ENCODE measurements at places on chromosomes 1 and 21.

GRCh38 chr1:192802406-192802805, 6.4 kb upstream of the RGS2 start:
- DNase-seq = no peak

- no peak for DNase-seq
These were observed 2.9 kb downstream of the LAMC1 start for GRCh38 chr1:183025782-183026774.

DNA sequence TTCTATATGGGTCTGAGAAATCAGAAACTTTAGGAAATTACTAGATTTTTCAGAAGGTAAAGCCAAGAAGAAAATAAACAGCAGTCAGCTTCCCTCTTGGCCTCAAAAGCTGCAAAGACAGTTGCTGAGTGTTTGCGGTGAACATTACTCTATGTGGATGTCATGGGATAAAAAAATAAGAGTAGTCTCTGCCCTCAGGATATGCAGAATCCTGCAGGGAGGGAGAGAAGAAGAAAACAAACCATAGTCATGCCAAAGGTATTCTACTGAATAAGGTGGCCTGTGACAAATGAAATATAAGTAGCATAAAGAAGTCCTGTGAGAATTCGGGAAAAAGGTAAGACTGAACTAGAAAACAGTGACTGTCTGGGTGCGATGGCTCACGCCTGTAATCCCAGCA, 19.0 kb downstream of the YARS1 start:
- no peak for DNase-seq

GRCh38 chr1:61776091-61776490, 33.8 kb downstream of the PATJ start:
- DNase-seq = no peak

DNA sequence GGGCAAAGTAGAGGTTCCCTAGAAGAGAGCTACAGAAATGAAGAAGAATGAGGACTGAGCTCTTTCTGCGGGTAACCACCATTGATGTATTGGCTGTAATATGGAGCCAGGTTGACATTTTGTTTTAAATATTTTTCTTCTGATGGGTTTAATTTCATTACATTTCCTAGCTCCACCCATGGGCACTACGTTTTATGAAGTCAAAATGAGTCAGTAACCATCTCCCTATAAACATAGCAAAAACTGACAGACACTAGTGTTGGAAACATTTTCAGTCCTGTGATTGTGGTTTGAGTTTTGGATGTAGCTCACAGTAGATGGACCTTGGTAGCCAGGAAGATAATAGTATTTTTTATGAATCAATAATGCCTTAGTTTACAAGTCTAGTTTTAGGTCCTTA, 470.4 kb upstream of the B3GALT2 start:
- DNase-seq = no peak

DNA sequence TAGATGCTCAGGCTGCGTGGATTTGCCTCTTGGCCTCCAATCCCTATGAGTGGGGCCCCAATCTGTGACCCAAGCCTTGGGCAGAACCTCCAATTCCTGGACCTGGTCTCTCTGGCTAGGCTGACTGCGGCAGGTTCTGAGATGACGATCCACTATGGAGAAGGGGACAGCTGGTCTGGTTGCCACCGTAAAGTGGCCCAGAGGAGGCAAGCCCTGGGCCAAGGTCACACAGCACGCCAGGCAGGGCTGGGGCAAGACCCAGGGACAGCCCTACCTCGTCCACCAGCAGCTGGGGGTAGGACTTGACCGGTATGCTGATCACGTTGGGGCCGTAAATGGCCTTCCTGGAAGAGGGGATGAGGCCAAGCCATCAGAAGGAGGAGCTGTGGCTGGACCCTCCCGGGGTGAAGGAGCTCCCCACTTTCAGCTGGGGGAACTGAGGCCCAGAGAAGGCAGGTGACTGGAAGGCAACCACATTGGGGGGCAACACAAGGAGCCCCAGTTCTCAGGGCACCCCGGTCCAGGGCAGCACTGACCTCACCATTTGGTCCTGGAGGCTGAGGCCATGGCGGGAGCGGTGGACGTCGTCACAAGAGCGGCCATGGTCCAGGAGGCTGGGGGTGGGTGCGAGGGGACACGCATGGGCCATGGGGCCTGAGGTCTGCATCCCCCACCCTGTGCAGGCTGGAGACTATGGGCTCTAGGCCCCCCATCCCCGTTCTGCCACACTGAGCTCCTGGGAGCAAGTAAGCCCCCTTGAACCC, 9.8 kb downstream of the ATP13A2 start:
- no peak for DNase-seq

- DNase-seq = no peak
These were observed 1.1 kb upstream of the KCNE2 start for GRCh38 chr21:34362670-34363069.

- DNase-seq = no peak
These were observed 91.1 kb downstream of the KCNN3 start for GRCh38 chr1:154778944-154779343.

DNA sequence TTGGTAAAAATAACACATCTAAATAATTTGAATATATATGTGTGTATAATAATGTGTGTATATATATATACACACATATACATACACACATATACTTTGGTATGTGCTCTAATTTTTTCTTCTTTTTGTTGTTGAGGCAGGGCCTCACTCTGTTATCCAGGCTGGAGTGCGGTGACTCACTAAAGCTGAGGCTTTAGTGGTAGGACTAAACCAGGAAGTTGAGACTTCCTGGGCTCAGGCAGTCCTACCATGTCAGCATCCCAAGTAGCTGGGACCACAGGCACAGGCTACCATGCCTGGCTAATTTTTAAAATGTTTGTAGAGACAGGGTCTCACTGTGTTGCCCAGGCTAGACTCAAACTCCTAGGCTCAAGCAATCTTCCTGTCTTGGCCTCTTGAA, 46.7 kb upstream of the CXADR start:
- DNase-seq = no peak

GRCh38 chr1:19081218-19081893, 124.9 kb upstream of the IFFO2 start:
- DNase-seq = no peak

GRCh38 chr1:47722909-47723580, 274.1 kb downstream of the TRABD2B start:
- no peak for DNase-seq

DNA sequence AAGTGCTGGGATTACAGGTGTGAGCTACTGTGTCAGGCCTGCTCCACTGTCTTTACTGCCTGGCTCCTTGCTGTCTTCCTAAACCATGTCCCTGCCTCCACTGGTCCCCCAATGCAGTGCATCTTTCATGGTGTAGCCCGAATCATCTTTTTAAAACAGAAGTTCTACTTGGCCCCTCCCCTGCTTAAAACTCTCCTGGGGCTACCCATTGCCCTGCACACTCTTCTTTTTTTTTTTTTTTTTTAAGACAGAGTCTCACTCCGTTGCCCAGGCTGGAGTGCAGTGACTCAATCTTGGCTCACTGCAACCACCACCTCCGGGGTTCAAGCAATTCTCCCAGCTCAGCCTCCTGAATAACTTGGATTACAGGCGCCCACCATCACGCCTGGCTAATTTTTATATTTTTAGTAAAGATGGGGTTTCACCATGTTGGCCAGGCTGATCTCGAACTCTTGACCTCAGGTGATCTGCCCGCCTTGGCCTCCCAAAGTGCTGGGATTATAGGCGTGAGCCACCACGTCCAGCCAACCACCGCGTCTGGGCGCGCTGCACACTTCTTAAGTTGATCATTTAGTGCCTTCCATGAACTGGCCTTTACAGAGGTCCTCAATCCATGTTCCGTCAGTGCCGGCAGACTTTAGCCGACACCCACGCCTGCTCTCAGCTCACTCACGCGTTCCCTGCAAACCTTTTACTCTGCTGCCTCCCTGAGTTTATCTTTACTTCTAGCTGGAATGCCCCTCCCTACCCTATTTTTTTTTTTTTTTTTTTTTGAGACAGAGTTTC, 2.4 kb downstream of the FCN3 start:
- no peak for DNase-seq

DNA sequence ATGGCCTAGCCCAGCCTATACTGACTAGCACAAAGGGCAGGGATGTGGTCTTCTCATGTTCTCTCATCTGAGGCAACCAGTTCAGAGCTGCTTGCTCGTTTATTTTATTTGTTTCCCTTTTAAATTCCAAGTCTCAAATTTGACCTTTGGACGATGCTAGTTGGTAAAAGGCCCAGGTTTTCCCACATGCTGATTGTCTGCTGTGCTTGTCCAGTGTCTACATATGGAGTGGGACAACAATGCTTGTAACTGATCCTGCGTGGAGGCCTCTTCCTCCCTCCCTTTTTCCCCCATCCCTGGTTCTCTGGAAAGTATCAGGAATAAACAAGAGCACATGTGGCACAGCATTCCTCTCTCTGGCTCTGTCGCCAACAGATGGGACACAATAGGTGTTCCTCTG, 34.0 kb upstream of the BEND5 start:
- no peak for DNase-seq
